ENCODE measurements at places on chromosomes 11 and 22.
A peak's percentile ranks its signal among the peaks of the same experiment; 100 is the strongest.

DNA sequence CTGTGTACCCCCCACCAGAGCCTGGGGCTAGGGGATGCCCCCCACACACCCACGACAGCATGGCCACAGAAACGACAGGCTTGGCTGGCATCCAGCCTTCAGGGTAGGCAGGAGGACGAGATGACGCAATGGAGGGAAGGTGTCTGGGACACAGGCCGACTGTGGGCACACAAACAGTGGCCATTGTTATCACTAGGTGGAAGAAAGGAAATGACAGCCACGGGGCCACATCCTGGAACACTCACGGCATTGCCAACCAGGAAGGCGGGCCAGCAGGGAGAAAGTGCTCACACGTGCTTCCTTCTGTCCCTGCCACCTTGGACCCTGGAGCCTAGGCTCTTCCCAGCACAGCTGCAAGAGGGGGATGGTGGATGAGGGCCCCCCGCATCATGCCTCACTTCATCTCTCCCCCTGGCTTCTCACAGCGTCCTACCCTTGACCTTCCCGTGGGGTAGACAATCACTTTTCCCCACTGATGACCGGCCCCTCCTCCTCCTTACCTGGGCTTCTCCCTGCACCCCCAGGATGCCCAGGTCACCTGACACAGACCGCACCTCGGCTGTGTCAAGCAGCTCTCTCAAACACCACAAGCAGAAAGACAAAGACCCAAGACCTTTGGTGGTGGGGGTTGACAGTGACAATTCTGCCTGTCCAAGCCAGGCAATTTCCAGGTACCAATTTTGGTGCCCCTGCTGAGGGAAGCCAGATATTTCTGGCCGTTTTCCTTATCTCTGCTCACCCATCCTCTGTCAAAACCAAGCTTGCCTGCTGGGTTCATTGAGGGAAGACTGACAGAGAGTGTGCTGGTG is 8.6 kb downstream of the PLA2G6 start:
- DNase-seq: peak; percentile 67

GRCh38 chr11:97224396-97224795 is 834.6 kb downstream of the JRKL start:
- DNase-seq: no peak

DNA sequence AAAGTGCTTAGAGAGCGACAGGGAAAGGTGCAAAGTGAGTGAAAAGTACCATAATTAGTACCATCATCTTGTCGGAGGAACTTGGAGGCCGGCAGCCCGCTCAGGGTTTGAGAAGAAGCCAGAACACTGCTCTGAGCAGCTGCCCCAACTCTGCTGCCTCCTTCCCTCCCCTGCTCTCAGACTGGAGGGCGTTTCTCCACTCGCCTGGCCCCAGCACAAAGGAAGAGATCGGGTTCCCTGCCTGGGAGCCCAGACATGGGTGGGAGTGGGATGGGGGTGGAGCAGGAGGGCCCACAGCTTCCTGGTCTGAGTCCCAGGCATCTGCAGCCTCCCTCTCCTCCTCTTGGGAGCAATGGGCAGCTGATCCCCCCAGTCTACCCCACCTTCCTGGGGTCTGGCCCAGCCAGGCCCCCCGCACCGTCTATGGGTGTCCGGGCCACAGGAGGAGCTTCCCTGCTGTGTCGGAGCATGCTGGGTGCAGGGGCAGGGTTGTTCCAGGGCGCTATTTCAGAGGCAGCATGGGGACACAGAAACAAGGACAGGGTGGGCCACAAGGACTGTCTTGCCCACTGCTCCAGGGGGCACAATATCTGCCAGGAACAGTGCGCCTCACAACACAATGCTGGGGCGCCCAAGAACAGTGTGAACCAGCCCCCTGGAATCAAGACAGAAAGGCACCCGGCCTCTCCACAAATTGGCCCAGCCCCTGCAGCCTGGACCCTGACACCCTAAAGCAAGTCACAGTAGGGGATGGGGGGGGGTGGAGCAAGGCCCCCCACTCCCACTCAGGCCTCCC is 4.8 kb downstream of the LIF start:
- DNase-seq: no peak

- peak; percentile 69 for DNase-seq
Measured at GRCh38 chr11:64372802-64373597, 14.0 kb downstream of the RPS6KA4 start.

- no peak for DNase-seq
Measured at GRCh38 chr11:134866215-134866614, 454.2 kb upstream of the B3GAT1 start.

GRCh38 chr11:131840545-131840944 is 470.1 kb downstream of the NTM start:
- DNase-seq: no peak

GRCh38 chr11:126525702-126526101 is 170.2 kb downstream of the ST3GAL4 start:
- DNase-seq: no peak

DNA sequence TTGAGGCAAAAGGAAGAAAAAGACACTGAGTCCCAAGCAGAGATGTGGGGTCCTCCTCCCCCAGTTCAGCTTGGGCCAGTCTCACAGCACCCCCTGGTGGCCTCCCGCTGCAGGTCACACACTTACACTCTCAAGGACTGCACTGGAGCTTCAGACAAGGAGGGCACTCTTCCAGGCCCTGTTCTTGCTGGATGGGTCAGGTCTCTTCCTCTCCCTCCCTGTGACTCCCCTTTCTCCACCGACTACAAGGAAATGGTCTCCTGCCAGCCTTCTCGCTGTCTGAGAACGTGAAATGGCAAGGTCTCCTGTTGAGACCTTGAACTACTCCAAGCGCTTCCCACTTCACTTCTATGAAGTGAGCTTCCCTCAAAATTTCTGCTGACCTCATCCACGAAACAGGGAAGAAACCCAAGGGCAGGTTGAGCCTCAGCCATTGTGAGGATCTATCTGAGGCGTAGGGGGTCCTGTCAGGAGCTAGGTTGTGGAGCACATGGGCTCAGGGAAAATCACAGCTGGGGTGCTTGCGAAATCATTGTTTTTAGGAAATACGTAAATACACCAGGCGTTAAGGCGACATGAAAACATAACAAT is 11.2 kb upstream of the IGLL1 start:
- DNase-seq: peak; percentile 36

DNA sequence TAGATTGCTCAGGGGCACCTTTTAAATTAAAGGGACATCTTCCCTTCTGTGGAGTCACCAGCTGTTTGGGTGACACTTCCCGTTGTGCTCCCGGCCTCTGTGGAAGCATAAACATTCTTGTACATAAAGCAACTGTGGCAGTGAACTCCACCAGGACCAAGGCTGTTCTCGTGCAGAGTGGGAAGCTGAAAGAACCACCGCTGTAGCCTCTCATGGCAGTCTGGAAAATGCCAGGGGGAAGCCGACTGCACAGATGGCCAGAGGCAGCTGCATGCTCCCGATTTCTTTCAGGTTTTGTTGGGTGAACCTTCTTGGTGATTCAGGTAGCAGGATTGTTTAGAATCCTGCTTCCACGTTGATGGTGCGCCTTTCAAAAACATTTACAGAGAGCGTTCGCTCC is 10.3 kb downstream of the UBASH3B start:
- no peak for DNase-seq

DNA sequence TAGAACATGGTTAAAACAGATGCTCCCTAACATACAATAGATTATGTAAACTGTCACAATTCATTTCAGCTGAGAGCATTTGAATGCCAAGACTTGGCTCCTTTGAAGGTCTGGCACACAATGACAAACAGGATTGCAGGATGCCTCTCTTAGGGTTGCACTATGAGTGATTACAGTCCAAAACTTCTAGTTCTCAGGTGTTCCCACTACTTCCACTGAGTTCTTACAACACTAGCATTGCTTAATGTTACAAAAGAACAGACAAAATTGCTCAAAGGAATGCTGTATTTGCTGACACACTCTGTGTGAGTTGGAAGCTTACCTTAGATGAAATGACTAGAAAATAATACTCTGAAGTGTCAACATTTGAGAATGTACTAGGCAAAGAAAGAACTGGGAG is 2413.8 kb upstream of the RAG2 start:
- no peak for DNase-seq

- DNase-seq: no peak
Measured at GRCh38 chr22:44577391-44578109, 79.5 kb upstream of the RTL6 start.
